ENCODE measurements at places on chromosomes 13 and 19.

GRCh38 chr13:66655847-66656454 is 574.2 kb downstream of the PCDH9 start:
- DNase-seq, result no peak

DNA sequence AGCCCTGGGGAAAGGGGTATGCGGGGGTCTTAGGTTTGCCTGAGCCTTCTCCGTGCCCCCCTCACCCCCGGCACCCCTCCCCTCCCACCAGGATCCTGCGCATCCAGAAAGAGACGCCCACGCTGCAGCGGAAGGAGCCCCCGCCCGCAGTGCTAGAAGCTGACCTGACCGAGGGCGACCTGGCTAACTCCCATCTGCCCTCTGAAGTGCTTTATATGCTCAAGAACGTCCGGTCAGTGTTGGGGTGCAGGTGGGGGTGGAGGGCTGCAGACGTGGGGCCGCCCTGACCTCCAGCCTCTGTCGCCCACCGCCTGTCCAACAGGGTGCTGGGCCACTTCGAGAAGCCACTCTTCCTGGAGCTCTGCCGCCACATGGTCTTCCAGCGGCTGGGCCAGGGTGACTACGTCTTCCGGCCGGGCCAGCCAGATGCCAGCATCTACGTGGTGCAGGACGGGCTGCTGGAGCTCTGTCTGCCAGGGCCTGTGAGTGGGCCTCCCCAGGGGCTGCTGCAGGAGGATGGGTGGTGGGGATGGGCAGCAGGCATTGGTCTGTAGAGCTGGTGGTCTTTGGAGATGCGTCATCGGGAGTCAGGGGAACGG is 4.4 kb downstream of the PNPLA6 start:
- no peak for DNase-seq

DNA sequence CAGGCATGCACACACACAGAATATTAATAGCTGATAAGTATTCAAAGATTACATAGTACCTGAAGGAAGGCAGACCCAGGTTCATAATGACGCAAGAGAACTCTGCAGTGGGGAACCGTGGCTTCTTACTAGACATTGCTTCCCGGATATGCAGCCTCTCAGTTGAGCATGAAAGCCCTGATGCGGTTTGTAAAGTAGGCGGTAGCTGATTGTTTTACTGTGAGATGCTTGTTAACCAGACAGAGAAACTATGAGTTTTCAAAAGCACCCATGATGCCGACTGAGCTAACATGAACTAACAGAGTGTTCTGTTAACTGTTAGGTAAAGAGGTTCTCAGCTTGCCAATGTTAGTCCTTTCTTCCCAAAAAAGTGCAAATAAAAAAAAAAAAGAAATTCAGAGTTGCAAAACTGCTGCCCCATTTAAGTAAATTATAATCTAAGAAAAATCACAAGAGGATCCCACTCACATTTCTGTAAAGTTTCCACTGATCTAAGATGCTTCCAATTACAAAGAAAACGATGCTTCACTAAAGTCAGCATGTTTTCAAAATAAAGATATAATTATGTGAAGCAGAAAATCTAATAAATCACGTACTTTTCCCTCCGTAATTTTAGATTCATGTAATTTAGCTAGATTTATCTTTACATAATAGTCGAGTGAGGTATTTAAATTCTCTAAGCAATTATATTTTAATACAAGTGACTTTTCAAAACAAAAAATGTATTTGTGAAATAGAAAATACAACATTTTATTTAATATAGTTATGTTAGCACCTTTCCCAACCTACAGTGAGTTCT is 2.2 kb downstream of the FLT1 start:
- DNase-seq, result no peak

- peak; percentile 17 for DNase-seq
These were observed 194.1 kb downstream of the TDRD3 start for GRCh38 chr13:60590800-60591747.

GRCh38 chr19:58428617-58429016 is 11.3 kb downstream of the ZNF132 start:
- no peak for DNase-seq

GRCh38 chr19:18436671-18437490 is 1.1 kb downstream of the ISYNA1 start:
- no peak for DNase-seq

DNA sequence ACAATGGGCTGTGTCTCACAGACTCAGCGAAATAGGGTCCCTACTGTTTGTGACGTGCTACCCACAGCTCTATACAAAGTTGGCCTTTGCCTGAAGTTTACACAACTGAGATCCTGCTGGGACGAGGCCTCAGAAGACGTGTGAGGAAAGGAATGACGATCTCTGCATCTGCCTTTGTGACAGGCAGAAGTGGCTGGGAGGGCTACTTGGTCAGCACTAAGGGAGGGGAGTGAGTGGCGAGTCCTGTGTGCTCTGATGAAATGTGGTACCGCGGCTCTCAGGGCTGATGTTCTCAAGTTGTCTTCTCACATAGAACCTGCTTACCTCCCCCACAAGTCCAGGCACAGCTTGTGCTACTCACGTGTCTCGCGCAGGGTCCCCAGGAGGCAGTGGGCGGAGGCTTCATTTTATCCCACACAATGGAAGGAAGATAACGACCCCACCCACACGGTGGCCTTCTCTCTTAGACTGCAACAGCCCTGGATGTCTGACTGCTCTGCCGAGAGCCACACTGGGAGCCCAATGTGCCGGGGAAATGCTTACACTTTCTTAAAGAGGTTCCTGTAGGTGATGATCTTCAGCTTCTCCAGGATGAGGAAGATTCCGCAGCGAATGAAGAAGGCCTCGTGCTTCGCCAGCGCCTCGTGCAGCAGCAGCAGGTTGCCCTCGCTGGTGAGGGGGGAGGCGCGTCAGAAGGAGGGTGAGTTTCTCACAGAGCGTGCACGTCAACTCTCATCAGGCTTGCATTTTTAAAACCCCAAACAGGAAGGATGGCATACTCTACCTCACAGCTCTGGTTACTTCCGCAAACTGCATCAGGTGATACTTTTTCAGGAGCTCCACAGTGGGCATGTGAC is 21.2 kb downstream of the PROZ start:
- no peak for DNase-seq

GRCh38 chr19:17706750-17707181 is 12.5 kb upstream of the MAP1S start:
- no peak for DNase-seq

GRCh38 chr19:480016-480855 is 16.1 kb upstream of the MADCAM1 start:
- no peak for DNase-seq

DNA sequence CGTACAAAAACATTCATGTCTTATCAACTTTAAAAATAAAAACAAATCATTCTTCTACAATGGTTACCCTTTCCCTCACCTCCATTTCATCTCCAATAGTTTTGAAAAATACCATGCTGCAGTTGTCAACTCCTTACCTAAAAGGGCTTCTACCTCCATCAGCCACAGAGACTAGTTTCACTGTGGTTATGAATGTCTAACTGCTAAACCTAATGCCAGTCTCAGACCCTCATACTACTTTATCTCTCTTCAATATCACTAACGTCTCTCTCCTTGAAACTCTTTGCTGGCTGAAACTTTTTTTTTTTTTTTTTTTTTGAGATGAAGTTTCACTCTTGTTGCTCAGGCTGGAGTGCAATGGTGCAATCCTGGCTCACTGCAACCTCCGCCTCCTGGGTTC is 27.1 kb downstream of the LNX2 start:
- no peak for DNase-seq

GRCh38 chr13:43725460-43725859 is 61.3 kb downstream of the ENOX1 start:
- no peak for DNase-seq

GRCh38 chr13:23632048-23632582 is 61.9 kb downstream of the TNFRSF19 start:
- no peak for DNase-seq

DNA sequence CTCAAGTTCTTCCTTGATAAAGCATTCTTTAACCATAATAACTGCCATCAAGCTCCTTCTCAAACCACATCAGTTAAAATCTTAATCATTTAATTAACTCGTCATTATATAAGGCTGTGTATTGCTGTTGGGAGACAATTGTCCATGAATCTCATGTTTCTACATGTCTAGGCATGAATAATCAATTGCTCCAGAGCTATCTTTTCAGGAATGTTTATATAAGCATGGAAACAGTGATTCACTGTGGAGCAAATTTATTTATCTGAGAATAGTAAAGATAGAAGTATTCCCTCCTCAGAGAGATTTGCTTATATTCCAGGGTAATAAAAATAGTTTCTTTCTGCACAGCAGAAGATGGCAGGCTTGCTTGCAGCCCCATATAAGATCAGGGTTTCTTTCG is 71.1 kb downstream of the CBY2 start:
- no peak for DNase-seq

DNA sequence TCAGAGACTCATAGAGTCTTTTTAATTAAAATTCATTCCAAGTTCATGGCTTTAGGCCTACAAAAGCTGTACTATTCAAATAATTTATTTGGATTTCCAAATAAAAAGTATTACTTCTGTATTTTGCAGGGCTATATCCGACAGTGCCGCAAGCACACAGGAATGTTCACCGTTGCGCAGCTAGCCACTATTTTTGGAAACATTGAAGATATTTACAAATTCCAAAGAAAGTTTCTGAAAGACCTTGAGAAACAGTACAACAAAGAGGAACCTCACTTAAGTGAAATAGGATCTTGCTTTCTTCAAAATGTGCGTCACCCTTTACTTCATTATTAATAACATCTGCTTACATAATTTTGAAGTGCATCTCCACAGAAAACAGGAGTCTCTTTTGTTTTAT is 20.5 kb upstream of the C1QTNF9 start:
- DNase-seq, result no peak

- DNase-seq, result no peak
These were observed 65.7 kb upstream of the IL17D start for GRCh38 chr13:20637811-20638210.

DNA sequence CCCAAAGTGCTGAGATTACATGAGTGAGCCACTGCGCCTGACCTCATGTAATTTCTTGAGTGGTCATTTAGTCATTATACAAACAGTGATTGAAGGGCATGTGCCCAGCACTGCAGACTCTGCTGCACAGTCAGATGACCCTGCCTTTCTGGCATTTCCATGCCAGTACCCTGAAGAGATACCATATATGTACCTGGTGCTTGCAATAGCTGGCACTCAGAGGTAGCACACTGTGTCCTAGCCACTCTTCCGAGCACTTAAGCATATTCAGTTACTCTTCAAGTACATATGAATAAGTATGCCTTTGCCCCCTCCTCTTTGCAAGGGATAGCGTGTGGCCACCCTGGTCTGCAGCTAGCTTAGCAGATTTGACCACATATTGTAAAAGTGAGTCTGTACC is 15.5 kb downstream of the STX10 start:
- DNase-seq, result no peak

GRCh38 chr13:70043685-70044084 is 63.9 kb upstream of the ATXN8OS start:
- DNase-seq, result no peak

DNA sequence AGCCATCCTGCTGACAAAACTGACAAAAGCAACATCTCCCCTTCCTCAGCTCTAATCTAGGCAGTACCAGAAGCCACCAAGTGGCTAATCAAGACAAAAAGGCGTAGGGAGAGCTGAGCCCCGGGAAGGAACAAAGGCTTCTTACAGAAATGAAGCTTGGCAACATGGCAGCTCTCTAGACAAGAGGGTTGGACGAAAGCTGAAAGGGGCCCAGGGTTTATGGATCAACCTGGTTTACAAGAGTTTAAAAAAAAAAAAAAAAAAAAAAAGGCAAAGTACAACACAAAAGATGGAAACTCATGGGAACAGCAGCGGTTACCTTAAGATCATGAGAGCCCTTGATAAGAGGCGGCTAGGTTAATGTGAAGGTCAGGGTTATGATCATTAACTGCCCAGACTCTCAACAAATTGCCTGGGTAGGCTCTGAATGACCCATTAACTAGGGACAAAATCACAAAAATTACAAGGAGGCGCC is 14.0 kb downstream of the ZC3H4 start:
- DNase-seq, result no peak

DNA sequence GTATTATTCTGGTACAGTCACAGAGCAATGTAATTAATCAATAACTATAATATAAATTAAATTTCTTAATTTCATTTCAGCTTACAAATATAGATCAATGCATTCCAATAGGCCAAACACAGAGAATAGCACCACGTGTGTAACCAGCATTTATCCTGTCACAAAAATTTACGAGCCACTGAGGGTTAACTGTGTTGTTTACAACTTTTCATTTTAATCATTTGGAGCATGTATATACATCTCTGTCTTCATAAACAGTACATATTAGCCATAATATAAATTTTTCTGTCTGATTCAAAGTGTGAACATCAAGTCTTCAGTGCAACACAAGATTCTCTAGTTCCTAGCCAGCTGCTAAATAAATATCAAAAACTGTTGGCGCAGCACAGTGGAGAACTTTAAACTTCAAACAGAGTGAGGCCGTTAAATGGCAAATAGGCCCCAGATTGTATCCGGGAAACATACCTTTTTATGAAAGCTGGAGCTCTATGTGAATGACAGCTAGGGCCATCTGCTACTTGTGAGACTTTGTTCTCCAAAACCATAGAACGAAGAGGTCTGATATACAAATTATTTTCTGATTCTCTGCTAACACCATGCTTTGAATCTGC is 105.1 kb downstream of the TBC1D4 start:
- DNase-seq, result no peak

- DNase-seq, result no peak
These were observed 42.6 kb upstream of the ZDHHC20 start for GRCh38 chr13:21501686-21502085.
